ENCODE measurements at places on chromosomes 11 and 22.

DNA sequence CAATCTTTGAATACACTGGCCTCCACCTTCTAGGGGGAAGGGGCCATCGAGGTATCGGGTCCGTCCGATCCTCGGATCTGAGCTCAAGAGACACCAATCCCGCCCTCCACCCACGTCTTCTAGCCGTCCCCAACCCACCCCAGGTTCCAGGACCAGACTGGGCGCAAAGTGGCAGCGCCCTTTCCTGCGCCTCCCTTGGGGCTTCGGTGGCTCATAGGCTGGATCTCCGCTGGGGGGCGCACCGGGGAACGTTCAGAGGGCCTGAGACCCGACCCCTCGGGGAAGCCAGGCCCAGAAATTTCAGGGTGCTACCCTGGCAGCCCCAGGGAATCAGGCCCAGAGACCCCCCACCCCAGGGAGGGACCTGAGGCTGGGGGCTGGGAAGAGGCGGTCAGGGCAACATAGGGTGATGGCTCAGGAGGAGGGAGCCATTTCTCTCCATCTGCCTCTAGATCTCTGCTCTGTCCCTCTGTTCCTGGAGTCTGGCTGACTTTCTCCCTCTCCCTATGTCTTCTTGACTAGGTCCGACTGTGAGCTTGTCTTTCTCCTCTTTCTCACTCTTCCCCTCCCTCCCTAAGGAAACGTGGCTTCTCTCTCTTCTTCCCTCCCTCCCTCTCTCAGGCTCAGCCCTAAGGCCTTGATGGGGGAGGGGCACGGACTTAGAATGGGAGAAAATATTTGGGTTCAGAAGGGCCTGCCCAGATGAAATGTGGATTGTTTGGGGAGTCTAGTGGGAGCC, 1.1 kb downstream of the CREB3L1 start:
- no peak for DNase-seq

DNA sequence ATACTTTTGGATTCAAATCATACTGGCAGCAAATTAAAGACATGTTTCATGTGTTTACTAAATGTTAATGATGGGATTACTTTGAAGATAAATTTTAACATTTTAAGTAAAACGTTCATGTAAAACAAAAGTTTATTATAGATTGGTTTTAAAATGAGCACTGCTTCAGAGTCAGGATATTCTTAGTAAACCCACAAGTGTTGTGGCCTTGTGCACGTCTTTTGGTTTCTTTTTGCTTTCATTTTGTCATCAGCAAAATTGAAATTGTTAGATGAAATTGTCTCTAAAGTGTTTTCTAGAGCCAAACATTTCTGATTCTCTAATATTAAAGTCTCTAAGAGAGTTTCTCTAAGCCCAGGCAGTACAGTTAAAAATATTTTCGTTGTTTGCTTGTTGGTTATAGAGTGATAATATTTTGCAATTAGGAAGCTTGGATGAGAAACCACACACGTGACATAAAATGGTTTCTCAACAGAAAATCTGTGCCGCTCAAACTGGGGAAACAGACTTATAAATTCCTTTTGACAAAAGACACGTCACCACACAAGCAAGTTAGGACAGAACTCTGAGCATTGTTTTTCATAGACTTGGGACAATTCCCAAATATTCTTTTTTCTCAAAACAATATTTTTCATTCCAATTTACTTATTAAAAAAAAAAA, 164.4 kb downstream of the TEAD1 start:
- DNase-seq: no peak

DNA sequence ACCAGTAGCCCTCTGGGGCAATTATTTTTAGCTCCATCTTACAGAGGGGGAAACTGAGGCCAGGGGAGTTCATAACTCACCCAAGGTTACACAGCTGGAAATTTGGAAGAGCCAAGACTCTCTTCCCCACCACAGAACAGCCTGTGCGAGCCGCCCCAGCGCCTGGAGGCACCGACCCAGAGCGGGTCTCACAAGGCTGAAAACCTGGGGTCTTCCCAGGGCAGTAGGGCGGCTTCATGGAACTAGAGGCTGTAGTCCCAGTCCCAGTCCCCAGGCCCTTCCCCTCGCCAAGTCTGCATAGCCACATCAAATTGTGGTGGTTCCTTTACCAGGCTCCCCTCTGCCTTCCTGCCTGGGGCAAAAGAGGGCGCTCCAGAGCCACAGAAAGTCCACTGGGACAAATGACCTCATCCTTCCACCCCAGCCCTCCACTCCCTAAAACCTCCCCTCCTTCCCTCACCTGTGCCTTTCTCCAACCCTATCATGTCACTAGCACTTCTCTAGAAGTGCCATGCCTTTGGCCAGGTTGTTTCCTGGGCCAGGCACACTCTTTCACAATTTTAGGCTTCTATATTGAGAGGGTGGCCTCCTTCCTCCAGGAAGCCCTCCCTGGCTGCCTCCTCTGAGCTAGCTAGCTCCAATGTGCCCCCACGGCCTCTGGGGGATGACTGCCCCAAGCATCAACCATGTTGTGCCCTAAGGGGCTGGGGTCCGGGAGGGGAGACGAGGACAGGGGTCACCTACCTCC, 15.2 kb upstream of the CDC42EP1 start:
- peak; percentile 32 for DNase-seq

DNA sequence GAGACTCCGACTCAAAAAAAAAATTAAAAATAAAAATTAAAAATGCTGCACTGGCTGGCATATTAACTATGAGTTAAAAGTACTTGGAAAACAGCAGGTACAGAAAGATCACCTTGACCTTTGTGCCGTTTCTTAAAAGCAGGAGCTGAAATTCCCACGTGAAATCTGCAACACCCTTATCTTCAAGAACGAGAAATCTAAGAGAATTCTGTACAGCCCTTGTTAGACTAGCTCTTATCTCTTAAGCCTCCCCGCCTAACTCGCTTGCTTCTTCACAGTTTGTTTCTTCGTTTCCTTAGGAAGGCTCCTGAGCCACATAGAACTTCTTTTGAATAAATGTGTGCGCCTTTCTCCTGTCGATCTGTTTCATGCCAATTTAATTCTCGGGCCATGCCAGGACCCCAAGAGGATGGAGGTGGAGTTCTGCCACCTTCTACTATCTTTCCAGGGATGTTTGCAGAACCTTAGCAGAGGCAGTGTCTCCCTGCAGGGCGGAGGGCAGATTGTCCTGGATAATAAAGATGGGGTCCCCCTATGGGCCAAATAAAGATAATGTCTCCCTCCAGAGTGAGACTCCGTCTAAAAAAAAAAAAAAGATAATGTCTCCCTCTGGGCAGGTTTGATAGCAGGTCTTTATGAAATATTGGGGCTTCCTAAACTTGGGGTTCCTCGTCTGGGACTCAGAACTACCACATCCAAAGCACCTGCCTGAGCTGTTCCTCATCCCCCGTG, 27.4 kb upstream of the SYT8 start:
- no peak for DNase-seq

DNA sequence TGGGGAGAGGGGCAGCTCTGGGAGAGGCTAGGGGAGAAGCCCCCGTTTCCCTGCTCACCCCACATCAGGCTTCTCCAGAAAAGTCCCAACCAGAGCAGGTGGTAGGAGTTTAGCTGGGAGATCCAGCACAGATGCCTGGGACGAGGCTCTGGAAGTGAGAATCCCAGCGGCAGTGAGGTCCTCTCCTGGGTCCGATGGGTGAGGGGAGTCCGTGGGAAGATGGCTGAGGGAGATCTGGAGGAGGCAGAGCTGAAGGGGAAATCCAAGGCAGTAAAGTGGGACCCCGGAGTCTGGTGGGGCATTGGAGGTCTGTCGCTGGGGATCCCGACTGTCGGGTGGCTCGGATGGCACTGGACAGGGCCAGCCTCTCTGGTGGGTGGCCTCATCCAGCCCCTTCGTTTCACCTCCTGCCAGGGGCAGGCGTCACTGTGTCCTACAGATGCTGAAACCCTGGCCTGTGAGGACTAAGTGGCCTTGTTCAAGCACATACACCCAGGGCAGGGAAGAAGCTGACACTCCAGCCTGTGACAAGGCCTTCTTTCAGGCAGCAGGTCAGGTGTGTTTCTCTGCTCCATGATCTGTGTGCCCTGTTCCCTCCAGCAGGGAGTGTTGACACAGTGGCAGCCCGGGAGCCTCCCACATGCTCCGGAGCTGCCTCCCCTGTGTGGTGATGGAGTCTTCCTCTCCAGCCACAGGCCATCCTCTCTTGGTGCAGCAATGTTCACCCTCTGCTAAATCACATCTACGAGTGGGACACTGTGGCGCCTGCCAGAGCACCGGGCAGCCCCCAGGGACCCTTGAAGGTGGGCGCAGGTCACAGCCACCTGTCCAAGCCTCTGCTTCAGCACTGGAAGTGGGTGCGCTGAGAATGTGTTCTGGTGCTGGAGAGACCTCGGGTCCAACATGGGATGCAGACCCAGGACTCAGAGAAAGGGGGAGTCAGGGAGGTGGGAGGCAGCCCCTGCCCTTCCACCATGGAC, 850.8 kb downstream of the BRD1 start:
- no peak for DNase-seq

All from NCI-H1694 (cell line).